ENCODE measurements at places on chromosomes 5 and 9.

GRCh38 chr9:27653246-27653645 is 80.0 kb upstream of the C9orf72 start:
- H3K27ac ChIP-seq: no peak overlapping the region
- H3K27me3 ChIP-seq: no peaks in the 10 kb centered on the region
- no peaks in the 10 kb centered on the region for H3K4me1 ChIP-seq
- H3K36me3 ChIP-seq: no peaks in the 10 kb centered on the region

GRCh38 chr5:126855266-126855665 is 78.3 kb downstream of the LMNB1 start:
- no peak overlapping the region for H3K27ac ChIP-seq
- H3K27me3 ChIP-seq: no peaks in the 10 kb centered on the region
- no peak for DNase-seq
- no peaks in the 10 kb centered on the region for H3K4me1 ChIP-seq
- H3K4me3 ChIP-seq: no peak overlapping the region

GRCh38 chr5:120073722-120074121 is 390.4 kb upstream of the PRR16 start:
- H3K4me3 ChIP-seq: no peak overlapping the region
- H3K36me3 ChIP-seq: no peaks in the 10 kb centered on the region
- DNase-seq: no peak
- H3K27ac ChIP-seq: no peak overlapping the region
- no peaks in the 10 kb centered on the region for H3K27me3 ChIP-seq

DNA sequence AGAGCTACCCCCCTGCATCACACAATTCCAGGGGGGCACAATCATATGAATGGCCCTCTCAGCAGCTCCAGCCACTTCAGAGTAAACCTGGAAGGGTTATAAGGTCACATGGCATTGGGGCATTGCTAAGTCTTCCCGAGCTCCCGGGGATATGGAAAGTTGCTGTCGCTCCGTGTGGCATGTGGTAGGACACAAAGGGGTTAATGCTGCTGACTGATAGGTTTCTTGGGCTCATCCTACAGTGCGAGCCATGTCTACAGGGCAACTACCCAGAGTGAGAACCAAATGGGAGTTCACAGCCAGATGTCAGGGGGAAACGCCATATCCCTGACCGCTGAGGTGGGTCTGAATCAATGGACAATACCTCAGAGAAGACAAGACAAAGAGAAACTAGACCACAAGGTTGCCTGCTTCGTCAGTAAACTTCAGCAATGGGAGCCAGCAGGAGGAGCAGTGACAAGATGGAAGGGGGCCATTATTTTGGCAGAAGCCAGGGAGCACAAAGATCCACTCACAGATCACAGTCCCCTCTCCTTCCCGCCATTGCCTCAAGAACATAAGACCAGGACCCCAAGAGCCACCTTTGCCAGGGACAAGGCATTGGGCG is 52.4 kb upstream of the SHISAL2B start:
- H3K27ac ChIP-seq: no peak overlapping the region
- no peaks in the 10 kb centered on the region for H3K36me3 ChIP-seq
- H3K4me3 ChIP-seq: no peak overlapping the region
- DNase-seq: no peak

- no peak overlapping the region for H3K4me3 ChIP-seq
- peaks cover 37% of the 10 kb centered on the region for H3K4me1 ChIP-seq
- H3K27me3 ChIP-seq: no peaks in the 10 kb centered on the region
- peak overlapping the region; percentile 30 for H3K27ac ChIP-seq
- H3K36me3 ChIP-seq: peaks cover 23% of the 10 kb centered on the region
- DNase-seq: peak; percentile 55
Observed at GRCh38 chr5:143222287-143223231, 180.9 kb downstream of the NR3C1 start.

- no peaks in the 10 kb centered on the region for H3K4me1 ChIP-seq
- H3K27me3 ChIP-seq: no peaks in the 10 kb centered on the region
- no peak for DNase-seq
- no peak overlapping the region for H3K27ac ChIP-seq
Observed at GRCh38 chr9:84238652-84239051, 101.9 kb downstream of the SLC28A3 start.

DNA sequence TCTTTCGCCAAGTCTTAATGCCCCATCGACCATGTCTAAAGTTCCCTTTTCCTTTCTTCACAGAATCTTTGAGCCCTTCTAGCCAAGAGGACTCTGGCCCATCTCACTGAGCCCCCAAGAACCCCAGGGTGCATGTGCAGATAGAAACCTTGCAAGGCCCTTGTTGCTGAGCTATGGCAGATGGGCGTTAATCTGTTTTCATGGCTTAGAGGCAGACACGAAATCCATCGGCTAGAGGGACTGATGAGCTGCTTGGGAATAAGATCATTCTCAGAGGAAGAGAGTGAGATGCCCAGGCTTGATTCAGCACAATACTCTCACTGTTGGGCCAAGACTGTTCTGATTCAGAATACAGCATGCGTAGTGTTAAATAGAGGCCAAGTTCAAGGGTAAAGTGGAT is 262.5 kb upstream of the C9orf72 start:
- no peak for DNase-seq
- H3K4me3 ChIP-seq: no peak overlapping the region
- no peaks in the 10 kb centered on the region for H3K4me1 ChIP-seq
- no peak overlapping the region for H3K27ac ChIP-seq
- no peaks in the 10 kb centered on the region for H3K27me3 ChIP-seq

GRCh38 chr9:113511856-113512761 is 48.6 kb downstream of the RGS3 start:
- peaks cover 18% of the 10 kb centered on the region for H3K4me1 ChIP-seq
- no peak for DNase-seq
- no peaks in the 10 kb centered on the region for H3K36me3 ChIP-seq
- H3K4me3 ChIP-seq: no peak overlapping the region
- no peaks in the 10 kb centered on the region for H3K27me3 ChIP-seq
- no peak overlapping the region for H3K27ac ChIP-seq

DNA sequence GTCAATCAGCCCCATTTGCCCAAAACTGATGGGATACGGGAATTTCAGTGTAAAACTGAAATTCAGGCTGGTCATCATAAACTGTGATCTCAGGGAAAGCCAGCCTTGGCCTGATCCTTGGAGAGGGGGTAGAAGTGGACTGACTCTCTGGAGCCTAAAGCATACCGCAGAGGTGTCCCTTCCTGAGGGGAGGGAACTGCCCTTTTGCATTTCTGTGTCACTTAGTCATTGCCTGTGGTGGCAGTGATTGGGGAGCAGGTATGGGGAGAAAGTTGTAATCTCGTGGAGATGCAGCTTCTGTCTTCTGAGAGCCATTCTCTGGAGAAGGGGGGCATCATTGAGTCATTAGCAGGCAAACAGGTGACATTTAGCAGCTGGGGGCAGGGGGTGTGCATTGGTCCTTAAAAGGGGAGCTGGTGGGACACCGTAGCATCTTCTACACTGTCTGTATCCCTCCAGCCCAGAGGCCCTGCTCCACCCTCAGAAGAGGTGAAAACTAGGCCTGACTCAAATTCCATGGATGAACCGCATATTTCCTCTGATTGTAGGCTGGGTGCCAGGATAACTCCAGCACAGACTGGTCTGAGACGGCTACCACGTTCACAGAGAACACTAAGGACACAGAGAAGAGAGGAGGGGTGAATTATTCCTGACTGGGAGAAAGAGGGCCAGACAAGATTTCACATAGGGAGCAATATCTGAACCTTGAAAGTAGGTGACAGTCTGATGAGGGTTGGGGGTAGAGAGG is 143.3 kb downstream of the SEC61B start:
- H3K4me3 ChIP-seq: no peak overlapping the region
- H3K4me1 ChIP-seq: no peaks in the 10 kb centered on the region
- H3K27ac ChIP-seq: no peak overlapping the region
- H3K36me3 ChIP-seq: no peaks in the 10 kb centered on the region

GRCh38 chr5:127070243-127070642 is 3.1 kb downstream of the C5orf63 start:
- H3K36me3 ChIP-seq: no peaks in the 10 kb centered on the region
- H3K4me3 ChIP-seq: no peak overlapping the region
- H3K4me1 ChIP-seq: no peaks in the 10 kb centered on the region
- DNase-seq: no peak
- no peak overlapping the region for H3K27ac ChIP-seq

DNA sequence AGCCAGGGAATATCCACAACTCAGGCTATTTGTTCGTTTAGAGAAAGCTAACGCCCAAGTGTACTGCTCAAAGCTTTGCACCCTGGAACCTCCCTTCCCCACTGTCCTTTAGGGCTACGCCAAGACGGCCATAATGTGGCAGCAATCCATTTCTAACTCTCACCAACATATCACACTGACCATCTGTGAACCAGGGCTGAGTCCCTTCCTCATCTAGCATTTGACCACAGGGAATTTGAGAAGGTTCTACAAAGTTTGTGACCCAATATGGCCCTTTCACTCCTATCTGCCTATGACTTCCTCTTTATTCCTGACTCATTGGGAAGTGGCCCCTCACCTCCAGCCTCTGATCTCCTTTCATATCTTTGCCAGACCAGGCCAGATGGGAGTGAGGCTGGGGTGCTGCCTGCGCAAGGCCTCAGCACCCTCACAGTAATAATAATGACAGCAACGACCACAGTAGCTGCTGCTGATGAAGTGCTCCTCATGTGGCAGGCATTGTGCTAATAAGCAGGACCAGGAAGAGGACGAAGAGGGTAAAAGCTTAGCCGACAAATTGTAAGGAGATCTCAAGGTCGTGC is 9.3 kb upstream of the ARAP3 start:
- no peak overlapping the region for H3K4me3 ChIP-seq
- H3K27ac ChIP-seq: no peak overlapping the region
- H3K36me3 ChIP-seq: no peaks in the 10 kb centered on the region
- no peak for DNase-seq
- no peaks in the 10 kb centered on the region for H3K27me3 ChIP-seq
- no peaks in the 10 kb centered on the region for H3K4me1 ChIP-seq

DNA sequence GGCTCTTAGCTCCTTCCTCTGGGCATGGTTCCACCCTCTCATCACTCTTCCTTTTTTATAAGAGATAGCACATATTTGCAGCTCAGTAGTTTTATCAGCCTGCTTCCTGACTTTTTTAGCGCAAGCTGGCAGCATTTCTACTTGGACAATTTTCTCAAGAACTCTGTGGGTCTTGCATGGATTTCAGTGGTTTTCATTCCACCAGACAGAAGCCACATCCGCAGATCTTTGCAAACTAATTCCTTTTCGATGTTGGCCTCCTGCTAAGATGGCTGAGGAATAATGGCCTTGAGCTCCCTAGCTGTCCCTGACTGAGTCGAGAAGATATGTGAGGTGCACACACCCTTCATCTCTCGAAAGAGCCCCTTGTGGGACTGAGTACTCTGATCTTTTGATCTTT is 49.5 kb downstream of the GALNT12 start:
- H3K4me3 ChIP-seq: no peak overlapping the region
- DNase-seq: no peak
- H3K27ac ChIP-seq: no peak overlapping the region
- H3K4me1 ChIP-seq: peaks cover 3% of the 10 kb centered on the region
- no peaks in the 10 kb centered on the region for H3K27me3 ChIP-seq

DNA sequence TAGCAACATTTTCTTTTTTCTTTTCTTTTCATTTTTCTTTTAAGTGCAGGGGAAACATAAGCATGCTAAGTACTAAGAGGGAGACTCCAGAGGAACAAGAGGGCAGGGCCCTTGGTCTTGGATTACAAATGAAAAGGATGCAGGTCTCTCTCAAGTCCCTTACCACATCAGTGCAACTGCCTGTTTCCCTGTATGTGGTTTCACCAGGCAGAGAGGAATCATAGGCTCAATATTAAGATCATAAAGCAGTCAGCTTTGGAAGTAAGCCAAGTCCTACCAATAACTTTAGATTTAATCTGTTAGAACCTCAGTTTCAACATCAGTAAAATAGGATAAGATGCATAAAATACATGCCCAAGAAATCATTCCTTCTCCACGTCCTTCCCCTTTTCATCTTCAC is 422.7 kb upstream of the PAPPA start:
- no peaks in the 10 kb centered on the region for H3K27me3 ChIP-seq
- no peaks in the 10 kb centered on the region for H3K36me3 ChIP-seq
- DNase-seq: no peak
- H3K4me1 ChIP-seq: no peaks in the 10 kb centered on the region
- H3K4me3 ChIP-seq: no peak overlapping the region

DNA sequence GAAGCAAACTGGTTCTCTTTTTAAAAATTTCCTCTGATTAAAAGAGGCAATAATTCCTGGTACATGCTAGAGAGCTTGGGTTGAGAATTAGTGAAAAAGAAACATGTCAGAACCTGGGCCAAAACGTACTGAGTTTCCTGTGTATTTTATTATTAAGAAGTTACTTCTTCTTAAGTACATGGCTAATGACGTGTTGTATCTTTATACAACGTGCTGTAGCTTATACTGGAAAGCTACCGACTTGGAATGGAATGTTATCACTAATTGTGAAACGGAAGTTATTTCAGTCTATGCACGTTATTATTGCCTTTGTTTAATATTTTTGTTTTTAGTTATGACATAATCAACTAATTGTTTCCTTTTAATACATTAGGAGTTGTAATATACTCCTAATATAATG is 43.1 kb downstream of the ZNF366 start:
- no peaks in the 10 kb centered on the region for H3K36me3 ChIP-seq
- no peak for DNase-seq
- no peak overlapping the region for H3K4me3 ChIP-seq
- H3K27ac ChIP-seq: no peak overlapping the region
- no peaks in the 10 kb centered on the region for H3K27me3 ChIP-seq

- DNase-seq: no peak
- no peak overlapping the region for H3K4me3 ChIP-seq
- H3K36me3 ChIP-seq: no peaks in the 10 kb centered on the region
- no peaks in the 10 kb centered on the region for H3K4me1 ChIP-seq
Observed at GRCh38 chr5:14906628-14907027, 35.0 kb upstream of the ANKH start.

DNA sequence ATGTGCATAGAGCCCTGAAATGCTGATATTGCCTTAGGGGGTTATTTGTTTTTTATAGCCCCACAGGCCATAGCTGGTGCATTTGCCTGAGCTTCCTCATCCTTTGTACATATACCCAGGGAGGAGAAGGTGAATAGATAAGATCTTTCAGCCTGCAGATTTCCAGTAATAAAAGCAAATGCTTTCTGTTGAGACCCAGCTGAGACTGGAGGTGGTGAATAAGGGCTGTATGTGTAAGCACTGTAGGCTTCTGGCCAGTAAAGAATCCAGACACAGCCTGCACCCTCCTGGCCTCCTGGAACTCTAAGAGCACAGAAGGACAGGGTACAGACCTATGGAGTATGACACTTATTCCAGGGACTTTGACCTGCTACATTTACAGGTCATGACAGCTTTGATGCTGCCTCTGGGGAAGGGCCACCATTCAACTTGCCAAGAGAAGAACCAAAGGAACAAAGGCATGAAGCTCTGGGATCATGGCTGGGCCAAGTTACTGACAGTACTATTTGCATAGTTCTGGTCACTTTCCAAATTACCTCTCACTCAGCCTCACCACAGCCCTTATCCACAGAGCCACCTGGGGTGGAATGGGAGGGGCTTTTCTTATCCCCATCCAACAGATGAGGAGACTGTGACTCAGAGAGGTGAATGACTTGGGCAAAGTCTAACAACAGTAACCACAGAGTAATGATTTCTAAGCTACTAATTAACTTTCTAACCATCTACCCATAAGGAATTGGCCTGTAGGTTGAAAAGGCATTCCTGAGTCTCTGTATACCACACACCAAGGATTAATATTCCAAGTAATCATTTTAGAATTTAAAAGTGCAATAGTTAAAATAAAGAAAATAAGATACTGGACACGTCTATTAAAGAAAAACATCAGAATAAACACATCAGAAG is 604.5 kb upstream of the KLF4 start:
- H3K4me1 ChIP-seq: no peaks in the 10 kb centered on the region
- no peak overlapping the region for H3K27ac ChIP-seq
- H3K27me3 ChIP-seq: no peaks in the 10 kb centered on the region
- no peak for DNase-seq

GRCh38 chr5:91824406-91824805 is 441.3 kb upstream of the ARRDC3 start:
- H3K27me3 ChIP-seq: no peaks in the 10 kb centered on the region
- no peak overlapping the region for H3K27ac ChIP-seq
- H3K36me3 ChIP-seq: no peaks in the 10 kb centered on the region
- DNase-seq: no peak

Data from left lung (tissue), 14 donors.